ENCODE measurements at places on chromosomes 2 and 18. TPM values are rescaled to one million over a fixed set of nuclear protein-coding genes. Genes with fewer than 3 reads are reported as not detected.

The NR4A2 gene
- 2.4 TPM for total RNA-seq

The COLEC12 gene
- total RNA-seq = not detected

The ANTXR1 gene
- total RNA-seq = 144 TPM

The FEV gene
- not detected for total RNA-seq

The DES gene
- total RNA-seq = 0.18 TPM

The TTC31 gene
- total RNA-seq = 16.6 TPM

The KLHL14 gene
- not detected for total RNA-seq

The ALPI gene
- not detected for total RNA-seq

The GCKR gene
- 0.41 TPM for total RNA-seq

The KIDINS220 gene
- 14.9 TPM for total RNA-seq

The CREG2 gene
- total RNA-seq = 9.9 TPM

The ALLC gene
- not detected for total RNA-seq
